ENCODE measurements at places on chromosomes 5 and 9.

GRCh38 chr9:129509533-129509928 lies 111.4 kb downstream of the C9orf50 start:
- DNase-seq: no peak

DNA sequence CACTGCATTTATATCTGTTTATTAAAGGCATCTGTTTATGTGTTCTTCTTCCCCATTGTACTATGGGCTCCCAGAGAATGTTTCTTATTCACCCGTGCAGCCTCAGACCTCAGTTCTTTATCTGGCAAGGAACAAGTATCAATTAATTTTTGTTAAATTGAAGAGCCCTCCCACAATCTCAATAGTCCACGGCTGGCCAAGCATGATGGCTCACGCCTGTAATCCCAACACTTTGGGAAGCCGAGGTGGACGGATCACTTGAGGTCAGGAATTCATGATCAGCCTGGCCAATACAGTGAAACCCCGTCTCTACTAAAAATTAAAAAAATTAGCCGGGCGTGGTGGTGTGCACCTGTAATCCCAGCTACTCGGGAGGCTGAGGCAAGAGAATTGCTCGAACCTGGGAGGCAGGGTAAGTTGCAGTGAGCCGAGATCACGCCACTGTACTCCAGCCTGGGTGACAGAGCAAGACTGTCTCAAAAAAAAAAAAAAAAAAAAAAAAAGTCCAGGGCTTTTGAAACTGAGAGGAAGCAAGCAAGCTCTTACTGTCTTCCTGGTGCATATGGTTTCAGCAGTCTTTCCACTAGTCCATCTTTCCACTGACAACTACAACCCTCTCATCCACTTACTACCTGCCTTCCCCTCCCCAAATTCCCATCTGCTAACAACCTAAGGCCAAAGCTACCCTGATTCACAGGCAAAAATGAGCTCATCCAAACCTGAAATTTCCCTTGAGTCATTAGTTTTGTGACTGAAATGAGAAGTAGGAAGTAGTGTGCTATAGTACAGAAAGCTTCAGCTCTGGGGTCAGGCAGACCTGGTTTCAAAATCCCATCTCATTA lies 2.3 kb upstream of the HK3 start:
- DNase-seq: peak; percentile 15

- no peak for DNase-seq
These were observed 170.5 kb downstream of the RGS3 start for GRCh38 chr9:113633782-113634595.

DNA sequence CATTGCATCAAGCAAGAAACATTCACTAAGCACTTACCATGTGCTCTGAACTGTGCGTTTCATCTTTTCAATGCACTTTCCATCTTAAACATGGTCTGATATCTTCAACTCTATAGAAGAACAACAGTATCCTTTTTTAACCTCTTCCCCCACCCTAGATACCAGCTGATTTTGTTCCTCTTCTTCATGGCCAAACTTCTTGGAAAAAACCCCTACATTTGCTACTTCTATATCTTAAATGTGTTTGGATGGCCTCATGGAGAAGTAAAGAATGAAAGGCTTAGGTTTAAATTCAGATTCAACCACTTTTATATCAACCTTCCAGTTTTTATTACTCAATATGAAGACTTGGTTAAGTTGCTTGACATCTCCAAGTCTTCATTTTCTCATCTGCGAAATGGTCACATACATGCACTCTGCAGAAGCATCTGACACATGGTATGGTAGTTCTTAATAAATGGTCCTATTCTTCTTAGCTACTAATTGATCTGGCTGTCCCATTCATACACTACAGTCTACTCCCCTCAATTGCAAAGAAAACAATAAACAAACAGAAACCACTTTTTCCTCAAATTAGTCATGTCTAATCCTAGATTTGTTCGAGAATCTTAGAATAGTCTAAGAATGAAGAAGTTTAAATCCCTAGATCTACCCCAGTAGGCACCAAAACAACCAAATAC lies 59.4 kb downstream of the FYB1 start:
- DNase-seq: no peak

GRCh38 chr9:3040761-3041160 lies 196.9 kb upstream of the PUM3 start:
- no peak for DNase-seq

DNA sequence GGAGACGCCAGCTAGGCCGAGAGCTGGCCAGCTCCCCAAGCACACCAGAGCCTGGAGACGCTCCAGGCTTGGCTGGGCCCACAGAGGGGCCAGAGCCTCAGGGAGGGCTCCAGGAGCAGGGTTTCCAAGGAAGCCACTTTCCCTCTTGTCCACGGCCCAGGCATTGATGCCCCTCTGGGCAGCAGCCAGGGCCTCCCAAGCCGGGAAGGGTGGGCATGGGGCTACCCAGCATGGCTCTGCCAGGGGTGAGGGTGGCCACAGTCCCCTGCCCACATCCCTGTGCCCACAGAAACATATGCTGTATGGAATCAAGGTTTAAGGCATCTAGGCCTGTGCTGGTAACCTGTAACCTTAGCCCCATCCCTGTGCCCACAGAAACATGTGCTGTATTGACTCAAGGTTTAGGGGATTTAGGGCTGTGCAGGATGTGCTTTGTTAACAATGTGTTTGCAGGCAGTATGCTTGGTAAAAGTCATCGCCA lies 1.5 kb upstream of the DPP7 start:
- DNase-seq: no peak

- no peak for DNase-seq
These were observed 89.7 kb upstream of the CCDC152 start for GRCh38 chr5:42666869-42667268.

DNA sequence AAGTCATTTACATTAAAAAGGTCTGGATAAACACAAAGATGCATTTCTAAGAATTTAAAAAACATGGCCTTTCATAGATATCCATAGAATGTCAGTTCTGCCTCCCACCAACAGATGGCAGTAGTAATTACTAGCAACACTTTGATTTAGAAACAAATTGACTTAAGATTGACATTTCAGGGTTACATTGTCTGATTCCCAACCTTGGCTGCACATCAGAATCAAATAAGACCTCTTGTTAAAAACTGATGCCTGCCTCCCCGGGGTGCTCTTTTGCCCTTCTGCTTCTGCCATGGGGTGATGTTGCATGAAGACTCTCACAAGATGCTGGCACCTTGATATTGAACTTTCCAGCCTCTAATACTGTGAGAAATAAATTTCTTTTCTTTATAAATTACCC lies 146.2 kb upstream of the GPR151 start:
- no peak for DNase-seq

DNA sequence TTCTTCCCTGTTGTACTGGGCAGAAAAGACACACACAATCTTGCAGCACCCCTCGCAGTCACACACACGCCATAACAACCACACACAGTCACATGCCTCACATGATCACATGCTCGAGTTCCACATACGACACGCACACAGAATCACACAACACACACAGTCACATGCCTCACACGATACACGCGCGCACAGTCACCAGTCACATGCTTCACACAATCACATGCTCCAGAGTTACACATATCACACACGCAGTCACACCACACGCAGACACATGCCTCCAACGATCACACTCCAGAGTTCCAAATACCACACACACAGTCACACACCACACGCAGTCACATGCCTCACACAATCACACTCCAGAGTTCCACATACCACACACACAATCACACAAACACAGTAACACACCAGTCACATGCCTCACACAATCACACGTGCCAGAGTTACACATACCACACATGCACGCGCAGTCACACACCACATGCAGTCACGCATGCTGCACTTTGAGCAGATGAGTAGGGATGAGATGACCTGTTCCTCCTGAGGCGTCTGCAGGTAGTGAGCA lies 49.0 kb upstream of the LRRC14B start:
- DNase-seq: no peak

DNA sequence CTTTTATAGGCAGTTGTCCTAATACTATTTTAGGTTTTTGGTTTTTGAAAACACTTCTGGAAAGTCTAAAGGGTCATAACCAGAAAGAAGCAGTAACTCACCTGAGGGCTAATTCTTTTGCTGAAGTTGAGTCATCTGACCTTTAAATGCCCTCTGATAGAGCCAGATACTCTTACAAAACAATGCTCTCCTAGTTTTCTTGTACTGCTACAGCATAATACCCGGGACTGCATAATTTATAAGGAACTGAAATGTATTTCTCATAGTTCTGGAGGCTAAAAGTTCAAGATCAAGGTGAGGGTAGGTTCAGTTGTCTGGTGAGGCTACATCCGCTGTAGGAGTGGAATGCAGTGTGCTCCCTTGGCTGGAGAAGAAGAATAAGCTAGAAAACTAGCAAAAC lies 670.3 kb downstream of the TLE4 start:
- DNase-seq: no peak

- DNase-seq: no peak
These were observed 15.3 kb downstream of the ASS1 start for GRCh38 chr9:130459941-130460669.

- DNase-seq: no peak
These were observed 80.0 kb upstream of the TUT7 start for GRCh38 chr9:86434039-86434726.

- DNase-seq: no peak
These were observed 156.6 kb downstream of the AOPEP start for GRCh38 chr9:94882966-94883641.

- no peak for DNase-seq
These were observed 361.6 kb downstream of the ICE1 start for GRCh38 chr5:5784101-5784500.

- DNase-seq: no peak
These were observed 248.7 kb upstream of the SLC30A5 start for GRCh38 chr5:68845131-68845530.

DNA sequence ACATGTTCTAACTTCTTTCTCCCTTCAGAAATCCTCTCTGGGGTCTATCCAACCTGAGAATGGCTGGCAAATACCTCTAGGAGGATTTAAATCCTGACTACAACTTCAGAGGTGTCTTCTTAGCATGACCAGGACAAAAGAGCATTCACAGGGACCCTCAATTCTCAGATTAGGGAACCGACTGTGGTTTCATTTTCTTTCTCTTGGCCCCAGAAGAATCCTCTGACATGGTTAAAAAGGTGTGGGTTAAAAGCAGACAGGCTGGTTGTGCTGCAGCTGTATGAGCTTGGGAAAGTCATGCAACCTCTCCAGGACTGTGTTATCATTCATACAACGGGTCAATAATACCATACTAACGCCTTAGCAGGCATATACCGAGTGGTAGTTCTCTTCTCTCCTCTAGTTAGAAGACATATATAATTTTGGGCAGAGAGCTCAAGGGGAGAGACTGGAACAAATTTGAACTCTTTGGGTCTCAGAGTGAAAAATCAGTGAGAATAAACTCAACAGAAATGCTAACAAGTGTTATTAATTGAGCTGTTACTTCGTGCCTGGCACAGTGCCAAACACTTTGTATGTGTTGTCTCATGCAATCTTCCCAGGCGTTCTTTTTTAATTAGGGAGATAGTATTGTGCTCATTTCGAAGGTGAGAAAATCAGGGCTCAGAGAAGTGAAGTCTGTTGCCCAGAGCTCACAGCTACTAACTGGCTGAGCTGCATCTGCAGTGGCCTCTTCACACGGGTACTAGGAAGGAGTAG lies 35.2 kb downstream of the INSYN2B start:
- no peak for DNase-seq

- DNase-seq: no peak
These were observed 63.5 kb downstream of the ZNF354C start for GRCh38 chr5:179123491-179124272.

- no peak for DNase-seq
These were observed 30.7 kb upstream of the LPCAT1 start for GRCh38 chr5:1554410-1554967.

DNA sequence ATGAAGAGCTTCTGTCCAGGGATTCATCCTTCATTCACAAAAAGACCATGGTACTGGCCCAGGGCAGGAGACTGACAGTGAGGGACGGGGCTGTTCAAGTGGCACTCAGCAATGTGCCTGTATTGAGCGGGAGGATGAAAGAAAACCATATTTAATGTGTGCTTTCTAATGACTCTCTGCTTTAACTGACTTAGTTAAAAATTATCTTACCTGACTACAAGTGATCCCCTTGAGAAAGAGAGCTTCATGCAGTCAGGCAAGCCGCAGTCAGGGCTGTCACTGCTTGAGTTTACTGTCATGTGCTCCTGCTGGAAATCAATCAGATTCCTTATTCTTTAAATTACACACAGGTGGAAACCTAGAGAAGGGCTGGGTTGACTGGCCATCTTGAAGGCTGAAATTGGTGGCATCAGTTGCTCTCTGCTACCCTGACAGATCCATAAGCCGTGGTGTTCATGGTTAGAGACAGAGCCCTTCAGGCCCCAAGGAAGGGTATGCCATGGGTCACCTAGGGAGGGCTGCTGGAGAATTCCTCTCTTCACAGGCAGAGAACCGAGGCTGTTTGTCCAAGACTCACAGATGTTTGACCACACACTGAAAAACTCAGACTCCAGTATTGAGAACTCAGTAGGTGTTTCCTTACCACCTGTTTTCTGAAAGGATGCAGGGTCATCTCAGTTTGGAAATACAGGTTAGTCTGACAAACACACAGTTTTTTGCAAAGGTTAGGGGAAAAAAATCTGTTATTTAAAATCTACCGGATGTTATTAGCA lies 70.9 kb downstream of the TRIO start:
- DNase-seq: no peak

- DNase-seq: no peak
These were observed 22.1 kb downstream of the IPPK start for GRCh38 chr9:92647671-92648473.

- DNase-seq: no peak
These were observed 125.4 kb upstream of the SPDL1 start for GRCh38 chr5:169458221-169458620.

- DNase-seq: no peak
These were observed 10.2 kb downstream of the OR2V1 start for GRCh38 chr5:181120761-181121160.

GRCh38 chr9:116042321-116042720 lies 111.3 kb upstream of the PAPPA start:
- DNase-seq: no peak

DNA sequence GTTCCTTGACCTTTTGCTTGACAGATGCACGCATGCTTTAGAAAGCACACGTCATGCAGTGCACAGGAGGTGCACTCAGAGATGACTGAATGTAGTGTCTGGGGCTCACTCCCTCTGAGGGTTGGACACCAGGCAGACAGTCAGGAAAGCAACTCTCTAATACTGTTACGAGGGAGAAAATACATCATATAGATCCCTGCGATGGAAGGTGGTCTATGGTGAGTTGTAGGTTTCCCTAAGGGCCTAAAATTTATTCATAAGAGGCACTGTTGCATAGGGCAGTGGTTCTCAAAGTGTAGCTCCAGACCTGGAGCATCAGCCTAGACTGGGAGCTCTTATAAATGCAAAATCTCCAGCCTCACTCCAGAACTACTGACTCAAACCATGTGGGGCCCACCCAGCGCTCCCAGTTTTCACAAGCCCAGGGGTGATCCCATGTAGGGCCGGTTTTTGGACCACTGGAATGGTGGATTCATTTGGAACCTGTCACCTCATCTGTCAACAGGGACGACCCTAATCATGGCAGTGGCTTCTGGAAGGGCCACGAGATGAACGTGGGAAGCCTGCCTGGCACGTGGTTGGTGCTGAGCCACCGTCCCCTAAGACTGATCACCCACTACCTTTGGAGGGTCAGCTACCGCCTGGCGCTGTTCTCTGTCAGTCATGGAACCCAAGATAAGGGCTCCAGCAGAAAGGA lies 16.8 kb upstream of the PHF19 start:
- DNase-seq: no peak
